Left hindlimb (tissue), 1 donor: ENCODE measurements at places on chromosomes 7 and 10.

DNA sequence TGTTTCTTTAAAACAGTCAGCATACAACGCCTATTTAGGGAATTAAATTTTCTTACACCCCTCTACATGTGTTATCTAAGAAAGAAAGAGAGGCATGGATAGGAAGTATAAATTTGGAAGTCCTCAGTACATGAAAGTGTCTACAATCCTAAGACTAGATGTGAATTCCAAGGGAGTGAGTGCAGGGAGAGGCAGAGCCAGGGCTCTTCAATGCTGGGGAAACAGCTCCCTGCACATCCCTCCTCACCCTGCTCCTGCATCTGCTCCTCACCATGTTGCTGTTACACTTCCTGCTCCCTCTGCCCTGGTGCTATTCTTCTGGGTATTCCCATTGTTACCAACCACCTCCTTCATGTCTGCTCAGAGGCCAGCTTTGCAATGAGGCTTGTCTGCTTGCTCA, 229.1 kb upstream of the AKR1E2 start:
- DNase-seq = no peak

GRCh38 chr10:43190775-43191174, 52.5 kb downstream of the CSGALNACT2 start:
- no peak for DNase-seq

DNA sequence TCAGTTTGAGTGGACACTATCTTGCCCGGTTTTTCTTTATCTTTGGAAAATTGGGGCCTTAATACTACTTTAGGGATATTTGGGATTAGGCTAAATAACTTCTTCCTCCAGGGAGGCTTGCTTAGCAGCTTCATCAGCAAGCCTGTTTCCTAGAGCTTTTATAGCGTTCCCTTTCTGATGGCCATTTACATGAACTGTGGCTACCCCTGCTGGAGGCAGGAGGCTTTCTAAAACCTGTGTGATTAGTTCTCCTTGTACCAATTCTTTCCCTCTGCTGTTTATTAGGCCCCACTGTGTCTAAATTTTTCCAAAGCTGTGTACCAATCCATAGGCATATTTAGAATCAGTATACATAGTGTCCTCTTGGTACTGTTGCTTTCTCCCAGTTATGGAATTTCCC, 61.7 kb upstream of the CNTNAP2 start:
- no peak for DNase-seq

GRCh38 chr7:158228986-158229385, 358.6 kb downstream of the PTPRN2 start:
- no peak for DNase-seq

DNA sequence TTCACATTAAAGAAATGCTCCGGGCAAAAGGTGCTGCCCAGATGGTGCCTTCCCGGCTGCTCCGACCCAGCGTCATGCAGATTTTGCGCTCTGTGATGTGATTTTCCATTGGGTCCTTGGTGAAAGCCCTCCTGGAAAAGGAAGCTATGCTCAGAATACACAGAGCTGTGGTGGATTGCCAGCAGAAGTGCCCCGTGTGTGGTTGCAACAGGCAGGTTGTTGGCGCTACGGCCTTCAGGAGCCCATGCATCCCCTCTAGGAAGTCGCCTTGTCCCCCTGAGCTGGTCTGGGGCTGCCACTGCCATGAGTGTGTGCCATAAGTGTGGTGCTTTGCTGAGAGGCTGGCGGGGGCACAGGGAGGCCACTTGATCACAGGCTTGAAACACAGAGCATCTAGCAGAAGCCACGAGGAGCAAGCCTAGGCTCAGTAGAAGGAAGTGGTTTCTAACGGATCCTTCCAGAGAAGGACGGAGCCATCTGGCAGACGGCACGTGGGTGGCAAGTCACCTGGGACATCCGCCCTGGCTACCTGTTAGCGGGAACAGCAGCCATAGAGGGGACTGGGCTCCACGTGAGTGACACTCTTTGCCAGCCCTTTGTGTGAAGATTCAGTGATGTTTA, 210.9 kb downstream of the CUX1 start:
- DNase-seq = no peak

DNA sequence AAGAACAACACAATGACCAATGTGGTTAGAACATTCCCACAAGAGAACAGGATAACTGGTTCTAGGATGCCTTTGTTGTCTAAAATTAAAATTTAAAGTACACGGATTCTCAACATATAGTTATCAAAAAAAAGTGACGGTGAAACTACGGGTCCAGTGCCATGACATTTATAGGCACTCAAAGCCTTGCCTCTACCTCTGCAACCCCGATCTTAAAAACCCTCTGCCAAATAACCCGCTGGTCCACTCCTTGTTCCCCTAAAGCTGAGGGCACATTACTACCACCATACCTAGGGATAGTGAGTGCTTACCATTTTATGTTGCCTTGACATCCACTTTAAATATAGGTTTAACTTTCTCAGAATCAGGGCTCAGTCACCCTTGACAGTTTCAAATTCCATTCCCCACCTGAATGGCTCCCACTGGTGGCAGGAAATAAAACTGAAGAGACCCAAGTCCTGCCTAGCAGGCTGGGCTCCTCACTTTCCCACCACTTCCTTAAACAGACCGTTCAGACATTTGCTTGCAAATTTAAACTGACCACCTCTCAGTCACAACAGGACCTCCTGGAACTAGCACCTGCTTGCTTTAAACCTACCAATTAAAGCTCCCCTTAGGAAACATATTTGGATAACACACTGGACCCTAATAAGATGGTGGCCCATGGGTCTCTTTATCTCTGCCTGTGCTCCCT, 169.9 kb upstream of the ASAH2 start:
- DNase-seq = no peak

DNA sequence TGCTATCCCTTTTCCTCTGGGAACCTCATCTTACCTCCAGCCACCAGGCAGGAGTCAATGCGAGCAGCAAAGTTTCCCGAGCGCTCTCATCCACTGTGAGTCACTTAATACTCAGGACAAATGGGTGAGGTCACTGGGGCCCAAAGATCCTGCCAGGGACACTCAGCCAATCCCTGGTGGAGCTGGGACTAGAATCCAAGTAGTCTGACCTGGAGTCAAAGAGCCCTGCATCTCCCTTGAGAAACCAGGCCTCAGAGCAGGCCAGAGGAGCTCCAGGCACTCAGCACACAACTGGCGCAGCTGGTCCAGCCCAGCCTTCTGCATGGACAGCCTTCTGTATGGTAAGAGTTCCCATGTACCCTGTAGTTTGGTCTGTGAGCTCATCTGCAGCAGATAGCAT, 142.3 kb downstream of the MAPK8 start:
- no peak for DNase-seq

DNA sequence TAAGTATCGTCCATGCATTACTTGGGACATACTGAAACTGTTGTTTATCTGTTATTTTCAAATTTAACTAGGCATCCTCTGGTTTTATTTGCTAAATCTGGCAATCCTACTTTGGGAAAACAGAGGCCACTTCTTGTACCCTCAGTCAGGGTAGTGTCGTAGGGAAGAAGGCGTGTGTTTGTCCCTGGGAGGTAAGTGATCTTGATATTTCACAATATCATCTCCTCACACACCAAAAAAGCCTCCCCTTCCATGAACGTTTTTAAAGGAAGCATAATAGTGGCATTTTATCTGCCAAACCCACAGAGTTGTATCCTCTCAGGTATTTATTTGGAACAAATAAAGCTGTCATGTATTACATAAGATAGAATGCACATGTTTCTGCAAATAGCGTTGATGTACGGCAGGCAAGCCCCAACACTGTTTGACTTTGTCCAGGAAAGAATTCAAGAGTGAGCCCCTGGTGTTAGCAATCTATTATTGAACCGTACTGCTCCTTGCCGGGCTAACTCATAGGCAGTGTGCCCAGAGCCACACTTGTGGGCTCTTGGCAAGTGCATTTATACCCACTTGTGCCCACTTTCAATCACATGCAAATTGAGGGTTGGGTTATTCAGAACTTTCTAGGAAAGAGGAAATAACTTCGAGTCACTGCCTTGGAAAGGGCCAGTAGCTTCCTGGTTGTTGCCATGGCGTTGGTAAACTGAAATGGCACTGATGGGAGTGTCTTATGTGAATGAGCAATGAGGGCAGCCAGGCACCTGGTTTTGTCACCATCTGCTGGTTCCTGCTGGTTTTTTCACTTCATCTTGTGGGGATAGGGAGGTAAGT, 266.0 kb downstream of the USP6NL start:
- no peak for DNase-seq

DNA sequence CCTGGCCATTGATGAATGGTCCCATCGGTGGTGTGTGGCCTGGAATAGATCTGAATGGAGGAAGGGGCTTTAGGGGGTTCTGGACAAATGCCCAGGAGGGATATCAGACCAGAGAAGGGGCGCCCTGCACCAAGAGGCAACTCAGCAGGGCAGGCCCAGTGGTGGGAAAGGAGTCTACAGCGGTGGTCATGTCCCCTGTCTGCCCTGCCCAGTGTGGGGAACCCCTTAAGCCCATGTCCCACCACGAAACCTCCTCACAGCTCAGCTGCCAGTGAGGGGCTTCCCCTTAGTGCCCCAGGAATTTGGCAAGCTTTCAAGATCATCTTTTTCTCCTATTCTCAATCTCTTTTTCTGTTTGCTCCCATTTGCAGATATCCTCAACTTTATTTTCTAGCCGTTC, 14.1 kb upstream of the CCSER2 start:
- DNase-seq = no peak

DNA sequence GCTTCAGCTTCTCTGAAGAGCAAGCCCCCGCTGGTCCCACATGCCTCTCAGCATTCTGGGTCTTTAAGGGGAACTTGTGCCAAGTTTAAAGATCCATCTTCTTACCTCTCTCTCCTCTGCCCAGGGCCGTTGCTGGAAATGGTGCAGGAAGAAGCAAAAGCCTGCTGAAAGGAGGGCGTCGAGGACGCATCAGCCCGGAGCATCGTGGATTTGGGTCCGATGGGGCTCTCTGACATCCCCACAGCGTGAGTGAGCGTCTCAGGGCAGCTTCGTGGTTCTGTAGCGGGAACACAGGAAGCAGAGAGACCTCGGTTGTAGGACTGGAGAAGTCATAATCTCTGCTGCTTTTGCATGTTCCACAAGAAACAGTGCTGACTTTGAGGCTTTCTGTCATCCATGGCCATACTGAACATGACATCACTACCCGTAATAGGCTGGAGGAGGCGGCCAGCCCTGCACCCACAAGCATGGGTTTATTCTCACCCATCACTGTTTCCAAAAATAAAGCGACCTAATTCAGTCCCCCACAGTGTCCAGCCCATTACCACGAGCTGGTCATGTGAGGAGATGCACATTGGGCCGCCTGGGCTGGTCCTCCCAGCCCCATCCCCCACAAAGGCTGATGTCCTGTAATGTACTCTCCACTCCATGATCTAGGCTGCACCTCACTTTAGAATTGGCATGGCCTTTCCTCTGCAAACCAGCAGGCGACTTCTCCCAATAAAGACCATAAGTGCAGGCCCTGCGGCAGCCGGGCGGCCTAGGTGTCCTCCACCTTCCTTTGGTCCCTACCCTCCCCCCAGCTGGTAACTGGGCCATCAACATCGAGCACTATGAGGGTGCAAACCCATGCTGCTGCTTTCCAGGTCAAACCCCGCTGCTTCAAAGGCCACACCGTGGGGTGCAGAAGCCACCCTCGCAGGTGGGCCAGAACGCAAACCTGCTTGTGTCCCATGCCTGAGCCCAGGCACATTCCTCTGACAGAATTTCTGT, 276.9 kb downstream of the TNS3 start:
- no peak for DNase-seq

- DNase-seq = no peak
These were observed 58.5 kb downstream of the ZNF783 start for GRCh38 chr7:149320313-149321124.

GRCh38 chr10:34121781-34122622, 693.1 kb downstream of the PARD3 start:
- DNase-seq = no peak

DNA sequence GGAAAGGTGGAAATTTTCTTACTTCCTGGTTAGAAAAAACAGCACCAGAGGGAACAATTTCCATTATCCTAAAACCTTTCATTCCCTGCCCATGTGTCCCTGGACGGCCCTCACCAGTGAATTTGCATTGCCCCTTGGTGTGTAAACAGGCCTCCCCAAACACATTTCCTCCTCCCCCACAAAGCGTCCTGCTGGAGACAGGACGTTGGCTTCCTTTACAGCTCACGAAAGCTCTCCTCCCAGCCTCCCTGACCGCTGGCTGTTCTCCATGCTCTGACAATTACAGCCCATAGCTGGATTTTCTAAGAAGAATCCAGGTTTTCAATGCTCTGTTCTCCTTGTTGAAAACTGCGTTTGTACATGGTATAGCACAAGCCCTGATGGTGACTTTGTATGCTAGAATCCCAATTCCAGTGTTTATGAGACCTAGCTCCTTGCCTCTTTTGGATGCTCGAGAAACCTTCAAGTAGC, 724.2 kb upstream of the CELF2 start:
- DNase-seq = peak; percentile 64

DNA sequence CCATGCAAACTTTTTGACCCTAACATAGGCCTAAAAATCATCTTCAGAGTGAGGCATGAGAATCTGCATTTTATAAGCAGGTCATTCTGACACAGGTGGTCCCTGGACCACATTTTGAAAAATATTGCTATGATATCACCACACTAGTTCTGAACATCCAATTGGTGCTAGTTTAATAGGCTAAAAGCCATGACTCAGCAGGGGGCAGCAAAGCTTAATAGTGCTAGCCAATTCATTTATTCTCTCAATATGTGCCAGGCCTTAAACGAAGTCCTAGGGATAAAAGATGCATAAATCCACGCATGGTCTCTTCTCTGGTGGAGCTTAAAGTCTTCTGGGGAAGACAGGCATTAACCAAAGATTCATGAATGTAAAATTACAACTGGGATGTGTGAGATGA, 10.2 kb upstream of the SLC25A28 start:
- no peak for DNase-seq

DNA sequence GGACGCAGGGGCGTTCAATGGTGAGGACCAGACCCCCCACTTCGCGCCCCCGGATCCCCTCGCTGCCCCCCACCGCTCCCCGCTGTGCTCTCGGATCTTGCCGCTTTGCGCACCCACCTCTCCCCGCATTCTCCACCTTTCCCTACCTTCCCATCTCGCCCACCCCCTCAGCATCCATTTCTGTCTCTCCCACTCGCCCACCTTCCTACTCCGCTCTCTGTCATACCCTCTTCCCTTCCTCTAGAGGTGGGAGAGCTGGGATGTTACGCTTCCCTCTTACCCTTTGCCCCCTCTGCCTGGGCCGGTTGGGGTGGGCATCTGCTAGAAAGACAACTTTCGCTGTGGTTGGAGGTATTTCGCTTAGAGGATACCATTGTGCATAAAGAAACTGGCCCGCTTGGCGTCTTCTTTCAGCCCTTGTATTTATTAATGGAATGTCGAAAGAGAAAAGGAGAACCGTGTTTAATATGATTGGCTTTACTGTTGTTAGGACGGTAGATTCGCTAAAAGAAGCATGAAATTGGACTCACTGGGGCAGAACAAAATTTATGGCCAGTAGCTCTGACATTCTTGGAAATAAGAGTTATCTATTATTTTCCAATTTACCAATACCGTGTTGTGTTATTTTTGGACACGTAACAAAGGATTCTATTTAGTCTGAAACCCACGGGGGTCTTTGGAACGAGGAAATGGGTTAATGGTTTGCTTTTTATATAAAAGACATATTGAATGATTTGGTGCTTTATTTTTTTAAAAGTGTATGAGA, 873 bp downstream of the PRKAR2B start:
- no peak for DNase-seq
